ENCODE measurements at places on chromosomes 1 and 21.

DNA sequence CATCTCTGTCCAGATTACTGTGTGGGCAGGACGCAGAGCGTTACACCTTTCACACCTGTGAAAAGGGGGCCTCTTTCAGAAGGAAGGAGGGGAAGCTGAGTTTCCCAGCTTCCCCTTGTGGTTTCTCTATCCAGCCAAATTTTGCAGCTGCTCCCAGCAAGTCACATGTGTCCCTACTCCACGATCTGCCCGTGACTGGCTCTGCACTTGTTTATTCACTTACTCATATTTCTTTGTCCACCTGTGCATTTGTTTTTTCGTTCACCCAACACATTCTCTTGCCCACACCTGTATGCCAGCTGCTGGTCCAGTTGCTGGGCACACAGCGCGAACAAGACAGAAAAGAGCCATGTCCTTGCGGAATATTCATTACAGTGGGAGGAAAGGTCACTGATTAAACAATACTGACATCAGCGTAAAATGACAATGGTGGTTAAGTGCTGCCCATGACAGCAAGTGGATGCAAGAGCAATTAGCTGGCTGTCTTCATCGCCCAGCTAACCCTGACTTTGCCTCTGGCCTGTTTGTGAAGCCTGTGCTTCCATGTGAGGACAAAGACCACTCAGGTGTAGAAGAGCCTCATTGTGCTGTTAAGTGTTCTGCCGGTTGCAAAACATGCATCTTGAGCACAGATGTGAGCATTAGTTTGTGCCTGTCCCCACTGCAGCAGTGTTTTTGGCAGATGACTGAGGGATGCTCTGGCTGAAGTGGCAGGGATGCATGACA, 28.6 kb upstream of the NEK2 start:
- no peak for DNase-seq

DNA sequence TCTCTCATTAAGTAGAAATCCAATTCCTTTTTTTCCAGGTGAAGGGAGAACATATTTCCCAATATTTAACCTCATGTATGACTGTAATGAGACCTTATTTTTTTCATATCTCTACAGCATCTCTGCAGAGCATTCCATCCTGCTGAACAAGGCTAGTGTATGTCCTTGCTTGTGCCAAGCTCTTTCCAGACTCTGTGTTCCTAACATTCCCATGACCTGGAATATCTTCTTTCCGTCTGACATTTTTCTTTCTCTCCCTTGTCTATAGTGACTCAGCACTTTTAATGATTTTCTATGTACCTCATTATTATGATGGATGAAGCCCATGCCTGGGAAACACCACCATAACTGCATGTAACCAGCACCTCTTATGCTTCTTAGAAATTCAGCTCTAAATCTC, 278.3 kb upstream of the NRIP1 start:
- no peak for DNase-seq

DNA sequence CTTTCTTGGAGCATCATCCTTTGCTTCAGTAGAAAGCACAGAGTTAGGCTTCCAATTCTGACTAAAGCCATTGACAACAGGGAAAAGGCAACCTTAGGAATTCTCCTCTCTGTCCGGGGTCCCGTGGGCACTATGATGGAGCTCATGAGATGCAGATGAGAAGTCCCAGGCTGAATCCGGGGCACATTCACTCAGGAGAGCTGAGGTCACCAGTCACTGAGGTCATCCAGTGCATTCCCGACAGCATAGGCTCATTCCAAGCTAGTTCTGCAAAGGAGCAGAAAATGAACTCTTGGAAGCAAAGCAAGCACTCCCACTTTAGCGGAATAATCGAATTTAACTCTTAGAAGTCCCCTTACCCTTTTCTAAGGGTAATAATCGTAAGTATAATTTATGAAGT, 6.8 kb downstream of the CR1 start:
- no peak for DNase-seq

- no peak for DNase-seq
Observed at GRCh38 chr1:179208681-179209477, 20.6 kb downstream of the ABL2 start.

DNA sequence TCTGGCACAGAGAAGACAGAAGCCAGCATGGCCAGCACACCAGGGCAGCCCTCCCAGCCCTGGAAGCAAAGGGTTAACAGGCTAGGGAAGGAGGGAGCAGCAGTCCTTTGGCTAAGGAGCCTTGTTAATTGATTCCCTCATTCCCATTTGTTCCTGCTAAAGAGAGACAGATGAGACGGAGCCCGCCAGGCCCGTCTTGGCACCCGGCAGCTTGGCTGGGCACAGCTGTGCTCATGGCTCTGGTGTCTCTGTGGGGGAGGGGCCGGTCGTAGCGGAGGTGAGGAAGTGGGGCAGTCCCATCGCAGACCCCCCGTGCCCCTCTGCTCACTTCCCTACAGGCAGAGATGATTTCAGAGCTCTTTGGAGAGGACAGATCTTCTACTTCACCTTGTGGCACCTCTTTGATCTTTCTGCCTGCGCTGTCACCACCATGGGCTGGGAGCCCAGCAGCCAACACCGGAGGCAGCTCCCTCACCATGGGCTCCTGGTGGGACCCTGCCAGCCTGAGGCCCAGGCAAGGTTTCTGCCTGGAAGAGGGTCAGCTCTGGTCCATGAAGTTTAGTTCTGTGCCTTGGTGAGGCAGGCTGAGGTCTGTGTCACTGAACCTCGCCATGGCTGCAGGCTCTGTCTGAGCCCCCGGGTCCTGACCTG, 38.0 kb downstream of the FOXO6 start:
- no peak for DNase-seq

DNA sequence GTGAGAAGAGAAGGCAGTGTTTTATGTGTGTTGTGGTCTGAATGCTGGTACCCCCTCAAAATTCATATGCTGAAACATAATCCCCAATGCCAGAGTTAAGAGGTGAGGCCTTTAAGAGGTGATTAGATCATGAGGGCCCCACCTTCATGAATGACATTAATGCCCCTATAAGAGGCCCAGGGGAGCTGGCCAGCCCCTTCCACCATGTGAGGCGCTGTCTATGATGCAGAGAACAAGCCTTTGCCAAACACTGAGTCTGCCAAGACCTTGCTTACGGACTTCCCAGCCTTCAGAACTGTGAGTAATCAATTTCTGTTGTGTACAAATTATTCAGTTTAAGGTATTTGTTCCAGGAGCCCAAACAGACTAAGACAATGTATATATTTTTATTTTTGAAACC, 20.2 kb downstream of the CAPZB start:
- DNase-seq = no peak

GRCh38 chr1:167795810-167796740, 74.3 kb downstream of the MPZL1 start:
- DNase-seq = no peak

DNA sequence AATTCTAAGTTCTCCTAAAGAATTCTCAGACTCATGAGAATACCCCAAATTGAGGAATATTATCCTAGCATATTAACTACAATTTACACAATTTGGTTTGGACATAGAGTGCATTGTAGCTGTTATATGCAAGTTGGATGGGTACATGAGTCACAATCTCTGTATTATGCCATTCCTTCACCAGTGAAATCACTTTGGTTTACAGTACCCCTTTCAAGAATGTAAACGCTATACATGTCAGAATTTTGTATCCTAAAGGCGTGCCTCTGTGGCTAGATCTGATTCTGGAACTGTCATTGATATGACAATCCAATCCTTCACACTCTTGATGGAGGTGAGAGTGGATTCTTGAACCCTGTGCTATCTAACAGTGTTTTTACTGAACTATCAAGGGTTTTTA, 6.7 kb upstream of the IL10RB start:
- DNase-seq = no peak

DNA sequence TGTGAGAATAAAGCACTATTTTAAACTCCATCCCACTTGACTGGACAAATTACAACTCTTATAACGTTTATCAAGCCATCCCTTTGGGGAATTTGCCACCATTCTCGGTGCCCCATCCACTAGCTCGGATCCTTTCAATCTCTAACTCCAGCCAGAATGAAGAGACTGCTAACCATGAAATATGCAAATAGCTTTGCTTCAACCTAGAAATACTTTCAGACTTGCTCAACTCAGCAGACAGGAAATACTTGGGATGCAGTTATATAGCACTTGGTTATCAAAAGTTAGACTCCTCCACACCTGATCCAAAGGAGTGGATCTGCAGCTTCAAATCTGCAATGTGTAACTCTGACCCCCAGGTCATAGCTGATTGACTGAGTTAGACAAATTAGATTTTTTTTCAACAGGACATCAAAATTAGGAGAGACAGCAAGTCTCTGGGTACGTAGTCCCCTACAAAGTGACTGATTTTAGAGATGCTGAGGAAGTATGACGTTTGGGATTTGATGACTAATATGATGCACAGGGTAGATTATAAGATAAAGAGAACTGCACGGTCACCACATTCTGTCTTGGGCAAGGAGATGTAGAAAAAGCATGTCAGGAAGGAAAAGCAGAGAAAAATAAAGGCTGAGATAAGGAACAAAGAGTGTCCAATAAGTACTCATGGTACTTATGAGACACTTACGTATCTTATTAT, 496.0 kb downstream of the AGBL4 start:
- no peak for DNase-seq

DNA sequence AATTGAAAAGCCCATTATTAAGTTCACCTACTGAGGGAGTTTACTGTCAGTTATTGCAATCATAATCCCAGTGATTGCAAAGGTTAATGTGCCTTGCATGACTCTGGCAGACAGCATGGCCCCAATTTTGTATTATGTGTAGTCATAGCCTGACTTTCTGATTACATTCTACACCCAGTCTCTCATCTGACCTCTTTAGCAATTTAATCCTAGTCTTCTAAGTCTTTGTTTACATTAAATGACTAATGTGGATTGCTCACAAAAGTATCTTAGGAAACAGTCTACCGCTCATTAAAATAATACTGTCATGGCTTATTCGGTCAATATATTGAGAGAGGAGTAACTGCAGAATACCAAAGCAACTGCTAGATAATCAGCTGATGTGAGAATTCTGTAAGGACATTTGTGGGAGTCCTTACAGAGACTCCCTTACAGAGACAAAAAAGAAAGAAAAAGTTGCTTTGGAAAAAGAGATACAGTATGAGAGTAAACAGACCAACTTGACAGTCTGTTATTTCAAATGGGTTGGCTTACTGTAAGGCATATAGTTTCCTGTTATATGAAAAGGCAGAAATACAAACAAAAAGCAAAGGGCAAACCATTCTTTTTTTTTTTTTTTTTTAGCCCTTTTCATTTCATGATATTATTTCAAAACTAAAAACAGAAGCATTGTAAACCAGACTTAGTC, 42.8 kb downstream of the SMG7 start:
- DNase-seq = no peak
